LHCN-M2 (cell line): ENCODE measurements at places on chromosomes 3 and 15. TPM values are rescaled to one million over a fixed set of nuclear protein-coding genes. Genes with fewer than 3 reads are reported as not detected.

DNA sequence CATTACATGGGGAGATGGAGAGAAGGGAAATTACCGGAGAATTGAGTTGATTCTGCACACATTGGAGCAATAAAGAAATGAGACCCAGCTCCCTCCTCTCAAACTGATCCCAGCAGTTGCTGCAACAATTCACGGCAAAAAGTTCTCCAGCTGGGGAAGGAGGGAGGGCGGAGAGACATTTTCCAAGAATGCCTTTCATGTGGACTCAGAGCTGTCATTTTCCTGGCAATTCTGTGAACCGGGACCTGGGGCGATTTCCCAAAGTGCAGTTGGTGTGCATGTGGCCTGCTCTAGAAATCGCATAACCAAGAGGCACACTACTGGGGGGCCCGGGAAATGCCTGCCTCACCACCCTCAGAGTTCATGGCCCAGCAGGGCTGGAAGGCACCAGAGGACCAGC lies 48.7 kb upstream of the IREB2 start:
- DNase-seq: no peak

RBM6 gene
- total RNA-seq: 41.3 and 43.9 TPM in 2 replicates

CLDN16 gene
- 0.13 TPM in 1 of 2 replicates, not detected in the other for total RNA-seq

VWA5B2 gene
- total RNA-seq: not detected in 2 replicates

PLSCR2 gene
- not detected in 2 replicates for total RNA-seq
